ENCODE measurements at places on chromosomes 3 and 15. TPM values are rescaled to one million over a fixed set of nuclear protein-coding genes. Genes with fewer than 3 reads are reported as not detected.
A peak's percentile ranks its signal among the peaks of the same experiment; 100 is the strongest.

Gene APOD
- total RNA-seq = 29.9 TPM

DNA sequence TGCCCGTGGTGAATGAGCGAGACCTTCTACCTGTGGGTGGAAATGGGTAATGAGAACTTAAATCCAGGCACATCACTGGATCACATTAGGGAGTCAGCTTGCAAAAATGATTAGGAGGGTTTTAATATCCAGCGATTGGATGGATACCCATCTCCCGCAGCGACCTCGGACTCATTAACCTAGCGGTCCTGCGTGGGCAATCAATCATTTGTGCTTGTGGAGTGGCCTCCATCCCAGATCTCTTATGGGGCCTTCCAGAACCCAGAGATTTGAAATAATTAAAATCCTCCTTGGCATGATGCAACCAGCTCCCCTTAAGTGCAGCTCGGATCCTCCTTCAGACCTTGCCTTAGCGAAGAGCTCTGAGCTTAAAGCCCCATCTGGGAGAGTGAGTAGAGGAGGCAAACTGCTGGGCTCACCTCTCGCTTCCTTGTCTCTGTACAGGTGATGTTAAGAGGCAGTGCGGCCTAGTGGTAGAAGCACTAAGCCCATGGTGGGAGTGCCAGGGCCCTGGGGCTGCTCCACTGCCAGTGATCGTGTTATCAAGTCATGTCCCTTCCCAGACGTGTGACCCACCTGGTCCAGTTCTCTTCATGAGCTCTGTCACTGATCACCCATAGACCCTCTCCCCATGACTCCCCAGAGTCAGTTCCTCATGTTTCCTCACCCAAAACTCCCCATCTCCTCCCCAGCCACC, 285.2 kb upstream of the TLE3 start:
- H3K36me3 ChIP-seq = no peaks in the 10 kb centered on the region
- no peak overlapping the region for H3K27ac ChIP-seq
- no peaks in the 10 kb centered on the region for H3K27me3 ChIP-seq
- no peaks in the 10 kb centered on the region for H3K4me1 ChIP-seq
- no peak for DNase-seq

- H3K36me3 ChIP-seq = no peaks in the 10 kb centered on the region
- no peak overlapping the region for H3K27ac ChIP-seq
- H3K4me1 ChIP-seq = no peaks in the 10 kb centered on the region
Observed at GRCh38 chr3:138051947-138052802, 42.2 kb downstream of the CLDN18 start.

DNA sequence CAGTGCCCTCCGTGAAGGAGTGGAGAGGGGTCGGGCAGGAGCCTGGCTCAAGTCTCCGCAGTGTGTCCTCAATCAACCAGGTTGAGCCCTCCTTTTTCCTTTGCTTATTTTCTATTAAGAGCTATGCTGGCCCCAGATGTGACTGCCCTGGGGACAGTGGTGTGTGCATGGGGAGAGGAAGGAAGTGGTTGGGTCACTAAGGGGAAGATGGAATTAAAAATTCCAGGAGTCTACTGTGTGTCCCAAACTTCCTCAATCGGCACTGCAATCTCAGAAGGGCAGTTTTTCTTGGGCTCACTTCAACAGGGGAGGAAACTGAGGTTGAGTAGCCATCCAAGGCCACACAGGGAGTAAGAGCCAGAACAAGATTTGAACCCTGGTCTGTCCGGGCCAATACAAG, 13.7 kb upstream of the GRIP2 start:
- no peaks in the 10 kb centered on the region for H3K27me3 ChIP-seq
- no peak overlapping the region for H3K4me3 ChIP-seq
- H3K27ac ChIP-seq = no peak overlapping the region
- H3K4me1 ChIP-seq = no peaks in the 10 kb centered on the region

- DNase-seq = no peak
- H3K27me3 ChIP-seq = no peaks in the 10 kb centered on the region
- H3K36me3 ChIP-seq = peaks cover 11% of the 10 kb centered on the region
- no peak overlapping the region for H3K27ac ChIP-seq
- H3K4me3 ChIP-seq = no peak overlapping the region
- no peaks in the 10 kb centered on the region for H3K4me1 ChIP-seq
Observed at GRCh38 chr3:122754929-122755328, 38.7 kb downstream of the HSPBAP1 start.

DNA sequence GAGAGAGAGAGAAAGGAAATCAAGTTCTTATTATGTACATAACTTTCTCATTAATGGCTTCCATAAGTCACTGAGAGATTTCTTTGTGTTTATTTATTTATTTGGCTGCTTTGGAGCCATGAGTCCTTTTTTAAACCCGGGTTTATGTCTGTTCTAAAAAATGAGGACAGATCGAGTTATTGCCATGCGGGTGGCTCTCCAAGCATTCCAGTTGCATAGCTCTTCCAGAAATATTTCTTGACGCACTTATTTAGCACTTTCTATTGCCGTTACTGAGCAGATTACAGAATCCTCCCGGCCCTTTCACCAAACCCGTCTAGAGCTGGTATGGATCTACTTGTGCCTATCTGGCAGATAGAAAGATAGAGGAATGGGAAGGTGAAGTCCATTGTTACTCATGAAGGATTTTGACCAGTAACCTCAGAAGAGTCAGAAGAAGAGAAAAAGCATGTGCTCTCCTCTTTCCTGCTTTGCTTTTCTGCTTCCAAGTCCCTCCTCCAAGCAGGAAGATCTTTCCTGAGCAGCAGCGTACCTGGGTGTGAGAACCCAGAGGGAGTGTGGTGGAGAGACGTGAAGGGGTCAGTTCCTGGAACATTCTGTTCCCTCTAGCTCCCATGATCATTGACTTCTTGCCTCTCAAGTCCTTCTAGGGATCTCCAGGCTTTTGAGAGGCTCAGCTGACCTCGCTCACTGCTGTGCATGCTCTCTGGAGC, 112.8 kb downstream of the LPP start:
- H3K27ac ChIP-seq = peak overlapping the region; percentile 44
- no peak for DNase-seq
- no peak overlapping the region for H3K4me3 ChIP-seq
- no peaks in the 10 kb centered on the region for H3K36me3 ChIP-seq
- peaks cover 45% of the 10 kb centered on the region for H3K4me1 ChIP-seq

Gene IP6K1
- total RNA-seq = 54.7 TPM

DNA sequence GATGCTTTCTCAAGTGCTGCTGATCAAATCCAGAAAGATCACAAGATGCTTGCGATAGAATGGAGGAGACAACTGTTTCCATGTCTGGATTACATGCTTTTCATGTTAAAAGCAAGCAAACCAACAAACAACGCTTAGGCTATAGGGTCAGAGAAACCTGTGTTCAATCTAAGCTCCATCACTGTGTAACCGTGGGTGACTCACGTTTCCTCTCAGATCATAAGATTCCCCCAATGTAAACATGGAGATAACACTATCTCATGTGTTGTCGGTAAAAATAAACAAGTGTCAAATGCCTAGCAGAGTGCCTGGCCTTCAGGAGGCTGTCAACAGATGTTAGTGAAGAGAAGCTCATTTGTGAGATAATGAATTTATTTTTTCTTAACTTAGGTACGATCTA, 907.8 kb downstream of the NTRK3 start:
- no peak overlapping the region for H3K27ac ChIP-seq
- DNase-seq = no peak
- no peaks in the 10 kb centered on the region for H3K27me3 ChIP-seq
- no peaks in the 10 kb centered on the region for H3K4me1 ChIP-seq
- no peak overlapping the region for H3K4me3 ChIP-seq

DNA sequence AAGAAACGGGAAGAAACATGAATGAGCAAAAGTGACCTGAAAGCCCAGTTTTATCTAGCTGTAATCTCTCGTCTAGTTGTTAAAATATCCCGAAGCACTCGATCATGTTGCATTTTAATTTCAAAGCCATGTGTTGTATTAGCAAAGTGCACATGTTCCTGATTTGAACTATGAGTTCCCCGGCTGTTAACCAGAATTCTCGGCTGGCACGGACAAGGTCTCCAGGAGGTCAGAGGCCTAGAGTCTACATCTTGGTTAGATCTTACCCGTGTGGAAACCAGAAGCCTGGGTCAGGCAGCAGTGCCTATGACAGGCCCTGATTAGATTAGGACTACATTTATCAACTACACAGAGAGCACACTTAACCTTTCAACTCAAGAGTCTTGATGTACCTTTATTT, 195.8 kb downstream of the CDIN1 start:
- no peak overlapping the region for H3K27ac ChIP-seq
- no peaks in the 10 kb centered on the region for H3K36me3 ChIP-seq
- H3K27me3 ChIP-seq = no peaks in the 10 kb centered on the region
- DNase-seq = no peak
- no peak overlapping the region for H3K4me3 ChIP-seq

GRCh38 chr3:51942603-51943450, 664 bp downstream of the PARP3 start:
- H3K4me1 ChIP-seq = no peaks in the 10 kb centered on the region
- peak; percentile 80 for DNase-seq
- peak overlapping the region; percentile 83 for H3K4me3 ChIP-seq
- peak overlapping the region; percentile 94 for H3K27ac ChIP-seq

Gene CCDC54
- total RNA-seq = not detected

GRCh38 chr3:42690191-42690590, 4.9 kb downstream of the KLHL40 start:
- H3K27ac ChIP-seq = no peak overlapping the region
- DNase-seq = no peak
- H3K4me1 ChIP-seq = no peaks in the 10 kb centered on the region
- H3K36me3 ChIP-seq = no peaks in the 10 kb centered on the region
- H3K27me3 ChIP-seq = no peaks in the 10 kb centered on the region

DNA sequence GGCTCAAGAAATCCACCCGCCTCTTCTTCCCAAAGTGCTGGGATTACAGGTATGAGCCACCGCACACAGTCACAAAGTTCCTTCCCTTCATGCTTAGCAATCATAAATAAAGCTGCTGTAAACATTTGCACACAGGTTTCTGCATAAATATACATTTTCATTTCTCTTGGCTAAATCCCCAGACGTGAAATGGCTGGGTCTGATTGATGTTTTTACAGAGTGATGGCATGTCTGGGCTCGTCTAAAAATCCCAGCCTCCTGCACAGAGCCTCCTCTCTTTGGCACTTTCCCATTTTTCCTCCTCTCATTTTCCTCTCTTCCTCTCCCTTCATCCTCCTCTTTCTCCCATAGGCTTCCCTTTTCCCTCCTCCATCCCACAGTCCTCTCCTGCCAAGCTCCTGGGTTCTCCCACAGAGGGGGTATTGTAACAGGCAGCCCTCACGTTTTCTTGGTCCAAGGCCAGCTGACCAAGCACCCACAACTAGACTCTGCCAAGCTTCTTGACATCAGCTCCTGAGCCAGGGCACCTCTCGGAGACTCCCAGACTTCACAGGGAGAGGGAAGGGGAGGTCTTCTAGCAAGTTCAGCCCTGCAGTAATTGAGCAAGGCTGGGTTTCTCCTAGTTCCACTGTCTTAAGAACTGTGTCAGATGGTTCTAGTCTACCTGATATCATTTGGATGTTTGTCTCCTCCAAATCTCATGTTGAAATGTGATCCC, 10.5 kb upstream of the PLA2G4E start:
- H3K36me3 ChIP-seq = no peaks in the 10 kb centered on the region
- H3K27me3 ChIP-seq = no peaks in the 10 kb centered on the region
- H3K4me3 ChIP-seq = no peak overlapping the region
- no peak for DNase-seq
- no peak overlapping the region for H3K27ac ChIP-seq
- no peaks in the 10 kb centered on the region for H3K4me1 ChIP-seq

GRCh38 chr3:77169823-77170222, 129.9 kb downstream of the ROBO2 start:
- no peaks in the 10 kb centered on the region for H3K36me3 ChIP-seq
- H3K27ac ChIP-seq = no peak overlapping the region
- no peak for DNase-seq
- no peaks in the 10 kb centered on the region for H3K27me3 ChIP-seq
- no peaks in the 10 kb centered on the region for H3K4me1 ChIP-seq

DNA sequence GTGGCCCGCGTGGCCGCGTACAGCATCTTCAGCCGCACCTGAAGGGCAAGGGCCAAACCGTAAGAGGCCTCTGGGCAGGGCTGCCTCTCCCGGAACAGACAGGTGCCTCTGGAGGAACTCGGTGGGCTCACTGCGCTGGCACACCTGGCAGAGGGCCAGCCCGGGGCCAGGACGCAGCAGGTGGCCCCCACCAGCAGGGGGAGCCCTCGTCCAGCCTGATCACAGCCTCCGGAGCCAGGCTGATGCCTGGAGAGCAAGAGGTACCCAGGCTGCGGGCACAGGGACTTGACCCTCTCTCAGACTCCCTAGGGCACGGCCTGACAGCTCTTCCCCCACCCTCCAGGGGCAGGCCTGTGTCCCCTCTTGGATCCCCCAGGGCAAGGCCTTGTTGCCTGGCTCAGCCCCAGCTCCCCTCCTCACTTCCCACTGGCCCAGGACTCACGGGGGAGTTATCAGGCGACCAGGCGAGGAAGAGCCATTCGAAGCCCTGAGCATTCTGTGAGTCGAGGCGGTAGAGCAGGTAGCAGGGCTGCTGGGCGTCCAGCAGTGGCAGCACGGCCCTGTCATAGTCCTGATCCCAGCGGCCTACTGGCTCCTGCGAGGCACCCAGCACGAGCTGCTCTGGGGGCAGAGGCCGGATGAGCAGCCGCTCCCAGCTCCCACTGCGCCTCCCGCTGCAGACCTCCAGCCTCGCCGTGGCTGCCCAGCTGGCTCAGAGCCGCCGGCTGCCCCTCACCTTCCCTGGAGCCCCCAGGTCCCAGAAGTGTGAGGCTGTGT, 6.2 kb upstream of the TLR9 start:
- H3K36me3 ChIP-seq = peaks cover 72% of the 10 kb centered on the region
- peaks cover 20% of the 10 kb centered on the region for H3K4me1 ChIP-seq
- H3K27ac ChIP-seq = peak overlapping the region; percentile 32
- DNase-seq = peak; percentile 89

GRCh38 chr3:197520311-197521276, 35.2 kb downstream of the BDH1 start:
- H3K4me1 ChIP-seq = peaks cover 11% of the 10 kb centered on the region
- H3K27me3 ChIP-seq = no peaks in the 10 kb centered on the region
- H3K36me3 ChIP-seq = peaks cover 11% of the 10 kb centered on the region
- no peak overlapping the region for H3K27ac ChIP-seq

Gene BCL2A1
- not detected for total RNA-seq

- DNase-seq = no peak
- no peaks in the 10 kb centered on the region for H3K4me1 ChIP-seq
- H3K27me3 ChIP-seq = no peaks in the 10 kb centered on the region
- H3K36me3 ChIP-seq = no peaks in the 10 kb centered on the region
- H3K27ac ChIP-seq = no peak overlapping the region
Observed at GRCh38 chr3:42340466-42340865, 69.9 kb downstream of the LYZL4 start.

DNA sequence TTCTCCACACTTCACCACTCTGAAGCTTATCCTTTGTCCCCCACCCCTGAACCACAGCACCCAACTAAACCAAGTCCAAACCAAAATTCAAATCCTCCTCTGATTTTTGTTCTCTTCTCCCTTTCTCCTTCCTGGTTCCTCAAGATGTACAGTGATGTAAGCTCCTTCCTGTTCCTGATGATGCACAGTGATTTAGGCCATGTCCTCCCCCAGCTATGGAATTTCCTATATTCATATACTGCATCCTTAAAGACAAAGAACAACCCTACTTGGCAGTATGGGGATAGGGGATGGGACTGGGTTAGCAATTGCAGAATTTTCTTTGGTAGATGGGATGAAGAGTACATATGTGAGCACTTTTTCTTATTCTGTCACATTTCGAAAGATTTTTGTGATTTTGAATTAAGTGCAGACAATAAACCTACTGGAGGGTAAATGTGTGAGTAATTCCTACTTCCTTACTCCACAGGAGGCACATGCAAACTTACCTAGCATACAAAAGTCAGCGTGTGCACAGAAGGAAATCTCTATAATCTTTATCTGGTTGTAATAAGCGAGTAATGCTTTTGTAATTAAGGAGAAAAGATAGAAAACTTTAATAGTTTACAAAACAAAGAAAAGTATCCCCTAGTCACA, 125.0 kb downstream of the ANO10 start:
- H3K27ac ChIP-seq = no peak overlapping the region
- H3K4me3 ChIP-seq = no peak overlapping the region
- H3K27me3 ChIP-seq = no peaks in the 10 kb centered on the region
- H3K4me1 ChIP-seq = no peaks in the 10 kb centered on the region

All from Peyer's patch (tissue), 4 donors.